ENCODE measurements at places on chromosomes 7 and 10.

GRCh38 chr10:93138113-93138870 is 64.6 kb downstream of the CYP26A1 start:
- H3K4me1 ChIP-seq, result no peaks in the 10 kb centered on the region
- H3K4me3 ChIP-seq, result no peak overlapping the region
- H3K36me3 ChIP-seq, result no peaks in the 10 kb centered on the region
- no peaks in the 10 kb centered on the region for H3K27me3 ChIP-seq
- no peak overlapping the region for H3K27ac ChIP-seq

GRCh38 chr7:108358553-108358952 is 97.7 kb downstream of the NRCAM start:
- no peaks in the 10 kb centered on the region for H3K27me3 ChIP-seq
- no peaks in the 10 kb centered on the region for H3K36me3 ChIP-seq
- no peaks in the 10 kb centered on the region for H3K4me1 ChIP-seq

GRCh38 chr7:52320610-52321009 is 714.8 kb upstream of the POM121L12 start:
- no peaks in the 10 kb centered on the region for H3K36me3 ChIP-seq
- no peak for DNase-seq
- no peaks in the 10 kb centered on the region for H3K4me1 ChIP-seq
- H3K27me3 ChIP-seq, result no peaks in the 10 kb centered on the region
- H3K27ac ChIP-seq, result no peak overlapping the region
- no peak overlapping the region for H3K4me3 ChIP-seq

- no peaks in the 10 kb centered on the region for H3K27me3 ChIP-seq
- no peak overlapping the region for H3K4me3 ChIP-seq
- peak; percentile 65 for DNase-seq
- H3K36me3 ChIP-seq, result peaks cover 7% of the 10 kb centered on the region
Measured at GRCh38 chr10:71829171-71829570, 21.9 kb downstream of the PSAP start.

GRCh38 chr7:38781991-38782390 is 127.0 kb downstream of the VPS41 start:
- H3K27me3 ChIP-seq, result no peaks in the 10 kb centered on the region
- DNase-seq, result no peak
- no peaks in the 10 kb centered on the region for H3K4me1 ChIP-seq
- H3K27ac ChIP-seq, result no peak overlapping the region

DNA sequence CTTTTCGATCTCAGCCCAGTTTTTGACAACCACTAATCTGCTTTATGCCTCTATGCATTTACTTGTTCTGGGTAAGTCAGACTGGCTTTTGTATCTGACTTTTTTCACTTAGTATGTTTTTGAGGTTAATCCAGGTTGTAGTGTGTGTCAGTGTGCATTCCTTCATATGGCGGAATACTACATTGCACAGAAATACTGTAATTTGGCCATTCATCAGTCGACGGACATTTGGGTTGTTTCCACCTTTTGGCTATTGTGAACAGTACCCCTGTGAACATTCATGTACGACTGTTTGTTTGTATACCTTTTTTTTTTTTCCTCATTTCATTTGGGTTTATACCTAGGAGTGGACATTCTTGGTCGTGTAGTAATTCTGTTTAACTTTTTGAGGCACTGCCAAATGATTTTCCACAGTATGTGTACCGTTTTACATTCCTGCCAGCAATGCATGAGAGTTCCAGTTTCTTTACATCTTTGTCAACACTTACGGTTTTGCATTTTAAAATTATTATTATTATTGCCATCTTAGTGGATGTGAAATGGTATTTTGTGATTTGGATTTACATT is 57.4 kb downstream of the MKLN1 start:
- H3K36me3 ChIP-seq, result no peaks in the 10 kb centered on the region
- peaks cover 6% of the 10 kb centered on the region for H3K4me1 ChIP-seq
- DNase-seq, result no peak
- H3K27me3 ChIP-seq, result no peaks in the 10 kb centered on the region

- H3K4me3 ChIP-seq, result peak overlapping the region; percentile 87
- no peaks in the 10 kb centered on the region for H3K27me3 ChIP-seq
- no peaks in the 10 kb centered on the region for H3K36me3 ChIP-seq
- H3K27ac ChIP-seq, result peak overlapping the region; percentile 100
Measured at GRCh38 chr10:72353965-72354355, 759 bp downstream of the DNAJB12 start.

DNA sequence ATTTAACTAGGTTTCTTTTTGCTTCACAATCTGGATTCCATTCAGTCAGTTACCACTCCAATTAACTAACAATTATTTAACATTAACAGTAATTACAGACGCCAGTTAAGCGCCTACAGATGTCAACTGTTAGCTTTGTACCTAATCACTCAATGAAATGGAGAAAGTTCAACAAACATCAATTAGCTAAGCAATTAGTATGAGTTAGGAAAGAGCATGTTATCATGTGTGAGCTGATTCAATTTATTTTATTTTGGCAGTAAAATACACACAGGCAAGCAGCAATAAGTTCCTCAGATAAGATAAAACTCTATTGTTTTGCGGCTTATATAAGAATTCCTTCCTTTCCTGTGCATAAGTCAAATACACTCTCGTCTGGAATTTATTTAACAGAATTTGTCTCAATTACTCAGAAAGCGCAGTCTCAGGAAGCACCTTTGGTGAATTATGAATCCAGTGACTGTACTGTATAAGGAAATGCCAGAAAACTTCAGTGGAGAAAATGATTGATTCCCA is 427.1 kb upstream of the GALNT17 start:
- H3K27ac ChIP-seq, result no peak overlapping the region
- no peak overlapping the region for H3K4me3 ChIP-seq
- DNase-seq, result no peak
- H3K4me1 ChIP-seq, result peaks cover 45% of the 10 kb centered on the region
- no peaks in the 10 kb centered on the region for H3K36me3 ChIP-seq

DNA sequence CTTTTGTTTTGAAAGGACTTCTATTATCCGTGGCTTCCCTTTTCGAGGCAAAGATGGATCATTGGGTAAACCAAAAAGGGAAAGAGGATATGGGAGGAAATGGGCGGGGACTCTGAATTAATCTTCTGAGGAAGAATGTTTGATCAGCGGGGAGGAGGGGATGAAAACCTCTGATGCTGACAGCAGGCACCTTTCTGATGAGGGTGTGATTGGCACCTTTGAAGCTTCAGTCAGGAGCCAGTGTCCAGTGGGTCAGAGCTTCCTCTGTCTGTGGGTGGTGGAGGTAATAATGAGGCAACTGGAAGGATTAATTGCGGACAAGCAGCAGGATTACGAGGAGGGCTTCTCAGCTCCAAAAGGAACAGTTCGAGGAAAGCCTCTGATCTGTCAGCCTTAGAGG is 877.6 kb downstream of the LRMDA start:
- no peak overlapping the region for H3K4me3 ChIP-seq
- no peak for DNase-seq
- no peaks in the 10 kb centered on the region for H3K36me3 ChIP-seq
- no peaks in the 10 kb centered on the region for H3K27me3 ChIP-seq
- H3K27ac ChIP-seq, result no peak overlapping the region
